Thoracic aorta (tissue), 2 donors: ENCODE measurements at places on chromosomes 2 and 18. TPM values are rescaled to one million over a fixed set of nuclear protein-coding genes. Genes with fewer than 3 reads are reported as not detected.

The PCARE gene
- total RNA-seq, result not detected

The MYO5B gene
- 8.3 TPM for total RNA-seq

GRCh38 chr2:47783486-47784351, 774 bp downstream of the MSH6 start:
- peak; percentile 3 for DNase-seq
- H3K27ac ChIP-seq, result peak overlapping the region; percentile 86
- no peaks in the 10 kb centered on the region for H3K27me3 ChIP-seq
- peaks cover 8% of the 10 kb centered on the region for H3K4me1 ChIP-seq

GRCh38 chr2:217942731-217943335, 60.0 kb downstream of the TNS1 start:
- no peaks in the 10 kb centered on the region for H3K27me3 ChIP-seq
- peaks cover 16% of the 10 kb centered on the region for H3K36me3 ChIP-seq
- no peak for DNase-seq
- H3K4me1 ChIP-seq, result peaks cover 54% of the 10 kb centered on the region
- H3K27ac ChIP-seq, result peak overlapping the region; percentile 100
- peak overlapping the region; percentile 82 for H3K4me3 ChIP-seq

DNA sequence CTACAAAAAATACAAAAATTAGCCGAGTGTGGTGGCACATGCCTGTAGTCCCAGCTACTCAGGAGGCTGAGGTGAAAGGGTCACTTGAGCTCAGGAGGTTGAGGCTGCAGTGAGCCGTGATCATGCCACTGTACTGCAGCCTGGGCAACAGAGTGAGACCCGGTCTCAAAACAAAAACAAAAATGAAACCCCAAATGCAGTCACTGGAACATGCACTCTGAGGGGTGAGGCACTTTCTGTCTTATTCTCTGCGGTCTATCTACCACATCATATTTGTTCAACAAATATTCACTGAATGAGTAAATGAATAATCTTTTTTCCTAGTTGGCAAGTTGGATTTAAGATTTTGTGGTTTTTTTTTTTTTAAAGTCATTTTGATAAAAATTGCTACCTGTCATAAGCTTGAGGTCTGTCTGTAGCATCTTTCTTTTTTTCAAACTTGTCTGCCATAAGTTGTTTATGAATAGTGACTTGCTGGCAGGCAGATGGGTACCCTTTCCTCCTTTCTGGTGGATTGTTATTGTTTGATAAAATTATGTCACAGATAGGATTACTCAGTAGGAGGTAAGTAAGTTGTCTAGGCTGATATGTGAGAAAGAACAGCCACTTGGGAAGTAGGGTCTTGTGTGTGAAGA, 11.8 kb downstream of the CHRNA1 start:
- H3K36me3 ChIP-seq, result no peaks in the 10 kb centered on the region
- H3K4me3 ChIP-seq, result no peak overlapping the region
- no peaks in the 10 kb centered on the region for H3K4me1 ChIP-seq
- H3K27ac ChIP-seq, result no peak overlapping the region

DNA sequence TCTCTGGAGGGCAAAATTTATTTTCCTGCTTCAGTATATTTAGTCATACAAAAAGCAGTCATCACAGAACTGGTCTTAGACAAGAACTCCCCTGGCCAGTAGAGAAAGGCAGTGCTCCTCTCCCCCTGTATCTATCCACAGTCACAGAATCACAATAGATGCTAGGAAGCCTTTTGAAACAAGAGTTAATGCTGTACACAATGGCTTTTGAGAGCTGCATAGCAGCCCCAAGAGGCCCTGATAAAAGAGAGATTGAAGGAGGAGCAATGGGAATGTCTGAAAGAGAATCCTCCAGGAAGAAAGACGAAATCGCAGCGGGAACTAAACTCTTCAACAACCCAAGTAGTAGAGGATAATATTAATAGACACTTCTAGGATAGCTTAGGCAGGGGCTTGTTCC, 330.2 kb downstream of the RBM43 start:
- H3K4me1 ChIP-seq, result no peaks in the 10 kb centered on the region
- no peak overlapping the region for H3K4me3 ChIP-seq
- H3K27ac ChIP-seq, result no peak overlapping the region
- H3K27me3 ChIP-seq, result no peaks in the 10 kb centered on the region

DNA sequence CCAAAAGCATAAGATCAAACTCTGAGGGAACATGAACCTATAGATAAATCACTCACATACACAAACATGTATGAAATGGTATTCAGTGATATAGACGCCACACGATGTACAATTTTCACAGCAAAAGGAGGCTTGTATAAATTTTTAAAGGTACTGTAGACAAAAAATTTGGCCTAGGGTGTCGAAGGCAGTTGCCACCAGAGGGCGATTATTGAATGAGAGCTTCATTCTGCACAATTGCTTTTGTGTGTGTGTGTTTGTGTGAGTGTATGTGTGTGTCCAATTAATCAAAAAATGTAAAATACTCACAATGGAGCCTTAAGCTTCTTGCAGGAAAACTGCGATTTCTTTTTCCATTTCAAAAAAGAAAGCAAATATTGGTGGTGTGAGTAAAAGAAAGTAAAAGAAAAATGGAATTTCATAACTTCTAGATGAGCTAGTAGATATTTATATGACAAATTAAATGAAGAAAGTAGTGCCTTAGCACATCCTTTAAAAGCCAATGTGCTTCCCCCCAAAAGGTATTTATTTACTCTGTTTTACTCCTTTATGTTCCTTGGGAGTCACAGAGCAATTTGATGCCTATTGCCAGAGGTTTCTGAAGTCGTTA, 800.1 kb downstream of the SATB2 start:
- no peaks in the 10 kb centered on the region for H3K4me1 ChIP-seq
- H3K36me3 ChIP-seq, result no peaks in the 10 kb centered on the region
- H3K27me3 ChIP-seq, result no peaks in the 10 kb centered on the region

- no peak overlapping the region for H3K27ac ChIP-seq
- H3K27me3 ChIP-seq, result no peaks in the 10 kb centered on the region
- H3K4me3 ChIP-seq, result no peak overlapping the region
- H3K4me1 ChIP-seq, result peaks cover 3% of the 10 kb centered on the region
- no peaks in the 10 kb centered on the region for H3K36me3 ChIP-seq
These were observed 24.1 kb upstream of the RNU4ATAC start for GRCh38 chr2:121506621-121507020.

- no peak for DNase-seq
- H3K36me3 ChIP-seq, result peaks cover 12% of the 10 kb centered on the region
- H3K4me3 ChIP-seq, result peak overlapping the region; percentile 22
- no peaks in the 10 kb centered on the region for H3K27me3 ChIP-seq
- H3K27ac ChIP-seq, result peak overlapping the region; percentile 62
These were observed 14.7 kb downstream of the CFLAR start for GRCh38 chr2:201130524-201131186.

DNA sequence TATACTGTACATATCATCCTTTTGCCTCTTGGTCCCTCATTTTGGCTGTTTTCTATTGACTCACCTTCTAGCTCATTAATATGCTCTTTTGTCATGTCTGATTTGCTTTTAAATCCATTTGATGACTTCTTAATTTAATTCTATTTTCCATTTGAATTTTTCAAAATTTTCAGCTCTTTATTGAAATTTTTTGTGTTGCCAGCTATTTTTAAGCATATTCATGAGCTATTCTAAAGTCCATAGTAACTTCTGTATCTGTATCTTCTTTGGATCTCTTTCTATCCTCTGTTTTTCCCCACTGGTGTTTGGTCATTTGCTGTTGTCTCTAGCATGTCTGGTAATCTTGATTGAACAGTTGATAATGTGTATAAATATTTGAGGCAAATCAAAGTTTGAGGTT, 227.8 kb downstream of the NDUFA10 start:
- no peak for DNase-seq
- no peak overlapping the region for H3K4me3 ChIP-seq
